ENCODE measurements at places on chromosomes 7 and 10.
A peak's percentile ranks its signal among the peaks of the same experiment; 100 is the strongest.

DNA sequence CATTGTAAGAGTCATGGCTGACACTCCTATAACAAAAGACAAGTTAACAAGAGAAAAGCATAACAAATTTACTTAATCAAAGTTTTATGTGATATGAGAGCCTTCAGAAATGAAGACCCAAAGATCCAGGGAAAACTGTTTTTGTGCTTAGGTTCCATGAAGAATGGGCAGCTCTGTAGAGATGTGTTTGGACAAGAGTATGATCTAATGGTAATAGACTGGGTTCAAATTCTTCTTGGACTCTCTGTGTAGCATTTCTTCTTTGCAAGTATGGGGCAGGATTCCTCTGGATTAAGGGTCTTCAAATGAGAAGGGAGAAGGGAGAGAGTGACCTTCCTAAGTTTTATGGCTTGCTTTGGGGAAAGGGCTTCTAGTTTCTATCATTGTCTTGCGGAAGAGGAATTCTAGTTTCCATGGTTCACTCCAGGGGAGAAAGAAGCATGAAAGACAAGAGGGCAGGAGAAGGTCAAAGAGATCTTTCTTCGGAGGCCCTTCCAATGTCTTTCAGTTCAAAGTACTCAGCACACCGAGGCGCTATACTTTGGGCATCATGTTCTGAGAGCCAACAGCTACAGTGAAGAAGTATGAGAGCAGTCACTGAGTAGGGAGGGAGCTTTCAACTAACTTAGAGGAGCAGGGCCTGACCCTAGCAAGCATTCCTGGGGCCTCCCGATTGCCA is 15.4 kb downstream of the IFIT3 start:
- no peak for DNase-seq

GRCh38 chr7:16668978-16669377 is 23.0 kb downstream of the BZW2 start:
- no peak for DNase-seq

GRCh38 chr7:123687161-123687560 is 31.5 kb downstream of the LMOD2 start:
- no peak for DNase-seq

DNA sequence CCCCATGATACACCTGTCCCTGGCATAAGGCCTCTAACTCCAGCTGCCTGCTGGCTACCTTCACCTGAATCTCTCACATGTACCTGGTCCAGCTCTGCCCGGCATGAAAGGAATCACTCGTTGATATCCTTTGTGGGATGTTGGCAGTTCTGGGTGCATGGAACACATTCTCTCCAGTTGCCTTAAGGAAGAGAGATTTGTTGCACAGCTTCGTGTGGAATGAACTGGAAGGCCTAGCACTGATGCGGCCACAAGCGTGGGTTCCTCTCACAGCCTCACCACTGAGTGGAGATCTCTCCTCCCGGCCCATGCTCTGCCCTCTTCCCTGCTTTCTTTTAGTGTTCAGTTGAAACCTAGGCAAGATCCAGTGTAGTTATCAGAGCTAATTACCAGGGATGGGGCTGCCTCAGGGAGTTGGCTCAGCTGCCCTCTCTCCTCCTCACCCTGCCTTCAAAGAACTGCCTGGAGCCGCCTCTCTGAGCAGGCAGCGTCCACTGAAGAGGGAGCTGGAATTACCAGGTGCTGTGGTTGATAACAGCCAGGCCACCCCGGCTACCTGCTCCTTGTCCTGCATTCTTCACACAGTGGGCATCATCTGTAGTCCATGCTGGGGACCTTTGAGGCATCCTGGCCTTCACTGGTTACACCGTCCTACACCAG is 194.3 kb downstream of the CCDC3 start:
- no peak for DNase-seq

DNA sequence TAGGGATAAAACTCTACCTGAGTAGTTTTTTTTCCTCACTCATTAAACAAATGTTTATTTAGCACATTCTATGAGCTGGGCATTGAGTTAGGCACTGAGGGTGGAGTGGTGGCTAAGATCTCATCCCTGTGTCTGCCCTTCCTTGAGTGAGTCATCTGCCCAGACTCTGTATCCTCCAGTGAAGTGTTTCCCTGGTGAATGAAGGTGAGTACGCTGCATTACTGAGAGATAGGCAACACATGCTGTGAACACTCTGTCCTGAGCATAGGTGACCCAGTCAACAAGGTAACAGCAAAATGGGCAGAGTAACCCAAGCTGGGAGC is 5.8 kb downstream of the PITX3 start:
- peak; percentile 29 for DNase-seq

GRCh38 chr7:8620169-8620568 is 186.8 kb downstream of the NXPH1 start:
- DNase-seq = no peak

DNA sequence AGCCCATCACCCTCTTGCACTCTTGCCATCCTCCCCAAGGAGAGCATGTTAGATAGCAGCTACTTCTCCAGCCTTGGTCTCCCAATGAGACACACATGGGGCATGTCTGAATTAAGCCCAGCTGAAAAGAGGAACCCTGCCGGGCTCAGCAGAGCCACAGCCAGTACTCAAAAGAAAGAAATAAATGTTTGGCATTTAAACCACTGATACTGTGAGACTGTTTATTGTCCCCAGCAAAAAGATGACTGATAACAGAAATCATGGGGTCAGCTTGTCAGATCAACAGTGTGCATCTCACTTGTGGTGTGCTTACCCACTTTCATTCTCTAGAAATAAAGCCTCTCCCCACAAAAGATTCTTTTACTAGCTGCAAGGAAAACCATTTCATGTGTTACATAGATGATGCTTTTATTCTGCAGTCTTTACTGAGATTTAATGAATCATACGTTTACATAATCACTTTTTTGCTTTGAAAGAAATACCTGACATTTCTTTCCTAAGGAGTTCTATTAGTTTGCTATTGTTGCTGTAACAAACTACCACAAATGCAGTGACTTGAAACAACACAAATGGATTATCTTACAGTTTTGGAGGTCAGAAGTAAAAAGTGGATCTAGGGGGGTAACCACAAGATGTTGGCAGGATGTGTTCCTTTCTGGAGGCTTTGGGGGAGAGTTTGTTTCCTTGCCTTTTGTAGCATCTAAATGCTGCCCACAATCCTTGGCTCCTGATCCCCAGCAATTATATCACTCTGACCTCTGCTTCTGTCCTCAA is 20.9 kb downstream of the ANKRD7 start:
- no peak for DNase-seq

- no peak for DNase-seq
Measured at GRCh38 chr10:78772986-78773530, 295.7 kb upstream of the ZMIZ1 start.

GRCh38 chr10:102744374-102745051 is 765 bp downstream of the WBP1L start:
- DNase-seq = peak; percentile 17

DNA sequence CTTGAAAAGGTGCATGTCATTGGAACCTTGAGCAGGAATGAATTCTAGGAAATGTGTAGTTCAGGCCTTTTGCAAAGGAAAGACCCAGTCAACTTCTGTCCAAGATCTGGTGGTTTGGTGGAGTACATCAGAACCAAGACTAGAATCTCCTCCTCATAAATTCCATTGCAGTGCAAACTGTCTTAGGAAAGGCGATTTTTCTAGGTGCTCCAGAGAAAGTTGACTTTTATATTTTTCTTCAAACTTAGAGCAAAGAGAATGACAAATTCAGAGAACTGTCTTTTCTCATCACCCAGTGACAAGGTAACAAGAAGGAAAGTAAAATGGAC is 50.0 kb downstream of the PRTFDC1 start:
- no peak for DNase-seq

DNA sequence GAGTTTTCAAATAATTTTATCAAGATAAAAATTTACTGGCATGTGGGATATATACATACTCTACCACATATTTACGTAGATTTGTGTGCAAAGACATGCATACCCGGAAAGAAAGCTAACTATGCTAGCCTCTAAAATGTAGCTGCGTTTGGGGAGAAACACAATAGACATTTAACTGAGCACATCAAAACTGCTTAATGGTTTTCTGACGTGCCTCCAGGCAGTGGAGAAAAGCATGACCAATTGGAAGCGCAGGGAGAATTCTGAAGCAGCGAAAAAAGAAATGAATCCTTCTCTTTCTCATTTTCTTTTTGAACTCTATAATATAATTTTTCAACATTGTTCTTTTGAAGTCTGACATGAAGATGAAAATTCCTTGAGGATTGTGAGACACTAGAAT is 60.3 kb upstream of the LYZL1 start:
- no peak for DNase-seq

- DNase-seq = peak; percentile 72
Measured at GRCh38 chr7:132422502-132423111, 153.7 kb downstream of the PLXNA4 start.

GRCh38 chr7:158865462-158865922 is 9.1 kb downstream of the DYNC2I1 start:
- DNase-seq = no peak

DNA sequence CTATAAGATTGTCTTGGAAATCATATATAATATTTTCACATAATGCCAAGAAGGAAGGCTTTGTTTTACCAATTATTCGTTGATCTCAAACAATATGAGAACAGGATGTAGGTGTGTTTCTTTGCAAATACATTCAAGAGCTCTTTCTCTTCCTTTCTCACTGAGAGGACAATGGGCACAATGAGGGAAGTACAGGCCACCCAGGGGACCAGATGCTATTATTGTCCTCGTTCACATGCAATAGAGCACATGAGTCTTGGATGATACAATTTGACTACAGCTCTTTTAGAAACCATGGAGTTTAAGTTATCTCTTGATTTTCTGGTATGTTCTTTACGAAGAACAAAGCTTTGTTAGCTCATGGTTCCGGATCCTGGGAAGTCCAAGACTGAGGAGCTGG is 323.7 kb upstream of the KLF6 start:
- DNase-seq = no peak

DNA sequence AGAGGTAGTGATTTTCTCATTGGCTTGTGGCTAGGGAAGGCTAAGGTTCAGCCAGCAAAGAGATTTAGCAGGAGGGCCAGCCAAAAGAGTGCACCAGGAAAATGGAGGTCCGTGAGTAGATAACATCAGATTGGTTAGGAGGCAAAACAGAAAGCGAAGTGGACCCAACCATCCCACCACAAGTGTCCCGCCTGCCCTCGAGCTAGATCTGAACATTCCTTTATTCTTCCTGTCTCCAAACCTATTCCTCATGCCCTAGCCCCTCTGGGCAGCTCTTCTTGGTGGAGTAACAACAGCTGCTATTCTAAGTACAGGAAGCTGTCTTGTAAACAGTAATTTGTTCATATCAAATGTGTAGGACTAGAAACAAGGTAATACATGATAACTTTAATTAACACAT is 85.7 kb upstream of the BET1 start:
- DNase-seq = no peak

- peak; percentile 46 for DNase-seq
Measured at GRCh38 chr10:61024856-61025201, 80.8 kb upstream of the RHOBTB1 start.

DNA sequence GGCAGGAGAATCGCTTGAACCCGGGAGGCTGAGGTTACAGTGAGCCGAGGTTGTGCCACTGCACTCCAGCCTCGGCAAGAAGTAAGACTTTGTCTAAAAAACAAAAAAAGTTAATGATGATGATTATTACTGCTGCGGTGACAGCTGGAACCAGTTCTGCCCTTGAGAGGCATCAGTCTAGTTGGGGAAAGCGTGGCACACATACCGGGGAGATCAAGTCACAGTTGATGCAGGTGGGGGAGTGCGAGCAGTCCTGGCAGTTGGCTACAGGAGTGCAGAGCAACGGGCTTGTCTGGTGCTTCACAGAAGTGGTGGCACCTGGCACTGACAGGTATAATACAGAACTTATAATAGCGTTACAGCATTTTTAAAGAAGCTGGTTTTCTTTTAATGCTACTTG is 173.0 kb downstream of the ARHGAP21 start:
- no peak for DNase-seq

GRCh38 chr10:76333796-76334195 is 902.4 kb downstream of the LRMDA start:
- no peak for DNase-seq

GRCh38 chr7:128110641-128111364 is 79.6 kb upstream of the LRRC4 start:
- DNase-seq = no peak

- DNase-seq = peak; percentile 50
Measured at GRCh38 chr7:143492799-143493739, 15.4 kb downstream of the TAS2R41 start.

GRCh38 chr7:33459340-33459751 is 330.0 kb downstream of the BBS9 start:
- DNase-seq = peak; percentile 51

DNA sequence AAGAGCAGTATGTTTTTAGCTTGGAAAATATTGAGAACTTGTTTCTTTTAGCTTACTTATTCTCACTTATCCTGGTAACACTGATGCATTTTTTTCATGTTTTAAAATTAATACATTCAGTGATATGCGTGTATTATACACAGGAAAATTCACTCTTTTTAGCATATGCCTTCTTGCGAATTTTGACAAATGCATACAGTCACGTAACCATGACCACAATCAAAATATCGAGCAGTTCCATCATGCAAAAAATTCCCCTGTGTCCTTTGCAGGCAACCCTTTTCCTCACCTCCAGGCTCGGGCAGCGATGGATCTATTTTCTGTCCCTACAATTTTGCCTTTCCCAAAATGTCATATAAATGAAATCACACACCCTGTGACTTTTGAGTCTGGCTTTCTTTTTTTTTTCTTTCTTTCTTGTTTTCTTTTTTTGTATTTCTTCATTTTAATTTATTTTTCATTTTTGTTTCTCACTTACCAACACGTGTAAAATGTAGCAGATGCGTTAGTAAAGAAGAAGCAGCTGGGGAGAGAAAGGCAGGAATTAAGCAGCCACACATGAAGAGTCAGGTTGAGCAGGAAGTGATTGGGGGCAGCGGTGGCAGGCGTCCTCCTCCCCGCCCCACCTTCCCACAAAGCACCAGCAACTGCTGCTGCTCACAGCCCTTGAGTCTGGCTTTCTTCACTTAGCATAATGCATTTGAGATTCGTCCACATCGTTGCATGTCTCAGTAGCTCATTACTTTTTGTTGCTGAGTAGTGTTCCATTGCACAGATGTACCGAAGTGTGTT is 29.9 kb downstream of the ADRB1 start:
- no peak for DNase-seq

GRCh38 chr10:129951101-129951969 is 12.7 kb downstream of the EBF3 start:
- no peak for DNase-seq

DNA sequence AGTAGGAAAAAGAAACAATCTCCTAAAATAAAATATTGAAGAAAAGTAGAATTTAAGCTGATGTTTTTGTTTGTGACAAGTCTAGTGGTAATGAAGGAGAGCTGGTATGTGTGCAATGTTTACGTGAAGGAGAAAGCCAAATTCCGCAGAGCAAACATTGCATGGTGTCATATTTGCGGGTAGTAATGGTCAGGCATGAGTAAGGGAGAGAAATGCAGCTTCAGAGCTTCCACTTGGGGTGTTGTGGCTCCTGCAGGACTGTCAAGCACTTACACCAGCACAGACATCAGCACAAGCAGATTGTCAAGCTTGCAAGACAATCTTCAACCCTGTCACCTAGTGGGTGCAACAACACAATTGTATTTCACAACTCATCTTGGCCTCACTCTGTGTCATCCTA is 136.5 kb upstream of the ETV1 start:
- peak; percentile 9 for DNase-seq

GRCh38 chr7:7122701-7123281 is 59.6 kb upstream of the C1GALT1 start:
- DNase-seq = peak; percentile 67

All from AG20443 (cell line).